NCI-H187 treated with DMSO at 0.1 percent for 48 hours (cell line): ENCODE measurements at places on chromosomes 3 and 15.

GRCh38 chr3:150307311-150308036 is 100.6 kb upstream of the TSC22D2 start:
- no peak for DNase-seq

DNA sequence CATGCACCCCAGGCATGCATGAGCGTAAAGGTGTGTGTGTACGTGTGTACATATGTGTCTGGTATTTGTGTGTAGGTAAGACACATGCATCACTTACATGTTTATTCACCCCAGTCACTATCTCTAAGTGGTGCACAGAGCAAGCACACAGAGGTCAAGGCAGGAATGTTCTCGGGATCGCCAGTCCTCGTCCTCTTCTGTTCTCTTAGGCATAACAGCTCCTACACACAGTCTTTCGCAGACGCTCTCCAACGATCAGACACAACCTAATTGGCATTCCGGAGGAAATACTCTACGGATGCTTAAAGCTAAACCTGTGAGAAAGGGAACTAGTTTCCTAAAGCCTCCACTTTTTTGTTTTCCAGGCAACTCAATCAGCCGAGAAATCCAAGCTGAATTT is 95.9 kb downstream of the ADAMTS17 start:
- no peak for DNase-seq

DNA sequence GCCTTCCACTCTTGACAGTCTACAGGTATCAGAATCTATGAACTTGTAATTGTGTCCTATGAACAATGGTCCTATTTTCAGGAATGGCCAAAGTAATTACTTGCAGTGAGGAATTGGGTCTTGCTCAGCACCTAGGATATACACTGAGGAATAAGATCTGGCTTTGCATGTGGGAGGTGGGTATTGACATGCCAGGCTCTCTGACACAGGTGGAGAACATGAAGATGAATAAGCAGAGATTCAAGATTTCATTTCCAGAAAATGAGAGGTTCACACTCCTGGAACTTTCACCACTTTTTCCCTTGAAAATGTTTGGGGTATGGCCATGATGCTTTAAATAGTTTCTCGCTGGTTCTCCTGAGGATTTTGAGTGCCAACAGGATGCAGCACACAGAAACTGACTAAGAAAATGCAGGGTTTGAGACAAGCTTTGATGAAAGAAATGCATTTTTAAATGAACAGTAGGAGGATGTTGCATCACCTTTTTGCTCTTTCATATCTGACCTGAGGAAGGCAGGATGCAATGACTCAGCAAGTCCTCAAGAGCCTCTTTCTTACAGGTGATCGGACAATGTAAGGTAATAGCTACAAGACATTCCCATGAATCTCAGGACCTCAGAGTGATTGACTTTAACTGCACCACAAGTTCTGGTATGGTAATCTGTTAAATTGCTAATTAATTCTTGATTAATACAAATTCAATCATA is 3.7 kb downstream of the HRG start:
- DNase-seq = no peak

GRCh38 chr3:18290157-18290556 is 135.0 kb downstream of the SATB1 start:
- no peak for DNase-seq

- no peak for DNase-seq
These were observed 29.1 kb downstream of the RUVBL1 start for GRCh38 chr3:128094295-128095151.

DNA sequence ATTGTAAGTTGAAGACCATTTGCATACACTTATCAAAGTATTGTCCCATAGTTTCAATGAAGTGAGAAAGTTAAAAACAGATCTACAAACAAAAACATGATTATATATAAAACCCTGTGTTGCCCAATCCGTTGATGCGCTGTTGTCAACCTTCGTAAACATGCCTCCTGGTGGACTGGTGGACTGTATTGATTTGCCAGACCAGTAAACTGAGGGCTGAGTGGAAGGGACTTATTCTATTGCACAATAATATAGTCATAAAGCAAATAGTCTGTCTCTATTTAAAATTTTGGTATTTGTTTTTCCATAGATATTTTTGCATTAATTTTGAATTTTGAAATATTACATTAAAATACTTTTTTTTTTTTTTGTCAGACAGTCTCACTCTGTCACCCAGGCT is 102.5 kb downstream of the GAP43 start:
- DNase-seq = no peak

DNA sequence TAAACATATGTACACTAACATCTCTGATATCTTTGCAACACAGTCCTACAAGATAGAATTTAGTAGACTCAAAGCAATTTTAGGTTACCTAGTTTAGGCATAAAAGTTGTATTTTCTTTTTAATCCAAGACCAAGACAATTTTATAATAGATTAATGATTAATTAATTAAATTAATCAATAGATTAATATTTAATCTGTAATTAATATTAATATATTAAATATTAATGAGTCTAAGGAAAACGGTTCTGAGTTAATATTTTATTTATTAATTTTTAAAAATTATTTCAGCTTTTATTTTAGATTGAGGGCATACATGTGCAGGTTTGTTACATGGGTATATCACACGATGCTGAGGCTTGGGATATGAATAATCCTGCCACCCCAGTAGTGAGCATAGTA is 49.0 kb downstream of the EHHADH start:
- no peak for DNase-seq

- DNase-seq = no peak
These were observed 58.0 kb downstream of the PLD1 start for GRCh38 chr3:171752329-171752728.

- DNase-seq = no peak
These were observed 3.5 kb downstream of the SEMA5B start for GRCh38 chr3:123024056-123024455.

DNA sequence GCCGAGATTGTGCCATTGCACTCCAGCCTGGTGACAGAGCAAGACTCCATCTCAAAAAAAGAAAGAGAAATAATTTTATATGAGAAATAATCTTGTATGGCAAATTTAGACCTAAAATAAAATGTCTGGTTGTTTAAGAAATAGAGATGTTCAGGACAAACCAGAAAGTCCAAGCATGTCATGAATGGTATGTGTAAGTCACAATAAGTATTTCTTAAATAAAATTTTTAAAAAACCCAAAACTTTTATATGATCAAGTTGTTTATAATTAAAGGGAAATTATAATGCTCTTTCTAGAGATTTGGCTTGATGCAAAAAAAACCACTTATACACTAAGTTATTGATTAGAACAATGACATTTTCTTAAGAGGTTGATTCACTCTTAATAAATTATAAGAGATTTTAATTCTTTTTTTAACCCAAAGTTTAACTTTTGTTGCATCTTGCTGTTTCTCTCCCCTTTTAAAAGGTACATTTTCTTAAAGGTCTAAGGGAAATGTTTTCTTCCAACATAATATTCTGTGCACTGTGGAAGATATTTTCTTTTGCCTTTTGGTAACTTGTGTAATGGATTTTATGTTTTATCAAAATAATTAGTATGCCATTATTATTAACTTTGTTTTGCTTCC is 105.7 kb downstream of the RTP4 start:
- no peak for DNase-seq

- no peak for DNase-seq
These were observed 79.0 kb upstream of the DCLK3 start for GRCh38 chr3:36843065-36844051.

DNA sequence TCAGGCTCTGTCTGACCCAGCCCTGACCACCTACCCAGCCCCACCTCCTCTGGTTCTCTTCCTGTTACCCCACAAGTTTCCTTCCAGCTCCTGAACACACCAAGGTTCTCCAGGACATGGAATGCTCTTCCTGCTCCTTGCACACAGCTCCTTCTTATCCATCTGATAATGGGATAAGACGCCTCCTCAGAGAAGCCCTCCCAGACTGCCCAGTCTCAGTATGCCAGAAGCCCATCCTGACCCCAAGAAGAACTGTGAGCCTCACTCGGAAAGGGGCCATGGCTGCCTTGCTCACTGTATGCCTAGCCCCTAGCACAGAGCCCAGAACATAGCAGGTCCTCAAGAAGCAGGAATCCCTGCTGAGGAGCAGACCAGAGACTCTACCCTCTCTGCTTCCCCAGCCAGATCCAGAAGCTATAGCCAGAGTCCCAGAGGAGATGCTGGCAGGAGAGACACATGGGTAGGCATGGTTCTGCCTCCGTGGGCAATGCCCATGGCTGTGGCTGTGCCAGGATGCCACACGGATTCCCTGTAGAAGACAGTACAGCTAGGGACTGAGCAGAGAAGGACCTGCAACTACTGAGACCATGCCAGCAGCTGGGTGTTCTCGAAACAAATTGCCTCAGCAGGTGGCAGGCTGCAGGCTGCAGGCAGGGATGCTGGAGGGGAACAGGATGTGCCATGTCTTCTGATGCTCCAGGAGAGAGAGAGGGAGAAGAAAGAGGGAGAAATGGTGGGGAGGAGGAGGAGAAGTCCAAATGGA is 74.0 kb upstream of the LINGO1 start:
- no peak for DNase-seq

DNA sequence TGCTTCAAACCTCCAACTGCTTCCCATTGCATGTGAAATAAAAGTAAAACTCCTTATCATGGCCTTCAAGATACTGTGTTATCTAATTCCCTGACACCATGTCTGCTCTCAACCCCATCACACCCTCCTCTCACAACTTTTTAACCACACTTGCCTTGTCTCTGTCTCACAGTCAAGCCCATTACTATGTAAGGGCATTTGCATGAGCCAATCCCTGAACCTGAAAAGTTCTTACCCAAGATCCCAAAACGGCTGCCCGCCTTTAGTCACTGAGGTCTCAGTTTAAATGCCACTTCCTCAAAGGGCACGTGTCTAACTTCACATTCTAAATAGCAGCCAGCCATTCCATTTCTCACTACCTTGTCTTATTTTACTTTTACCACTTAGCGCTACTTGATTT is 83.1 kb downstream of the SST start:
- no peak for DNase-seq

DNA sequence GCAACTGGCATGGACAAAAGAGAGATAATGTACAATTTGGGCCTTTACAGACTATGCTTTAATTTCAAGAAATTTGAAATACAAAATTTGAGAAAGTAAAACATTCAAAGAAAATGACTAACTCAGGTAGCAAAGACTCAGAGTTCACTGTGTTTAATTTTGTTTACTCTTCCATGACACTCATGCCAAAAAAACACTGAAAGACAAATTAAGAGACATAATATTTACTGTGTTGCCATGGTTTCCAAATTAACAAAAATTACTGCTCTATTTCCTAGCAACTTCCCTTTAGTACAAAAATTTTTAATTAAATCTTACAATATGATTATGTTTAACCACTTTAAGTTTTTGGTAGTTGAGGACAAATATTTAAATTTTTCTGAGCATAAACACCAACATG is 29.6 kb downstream of the LRRFIP2 start:
- no peak for DNase-seq

- no peak for DNase-seq
These were observed 66.3 kb upstream of the SLC25A26 start for GRCh38 chr3:66154444-66154861.

DNA sequence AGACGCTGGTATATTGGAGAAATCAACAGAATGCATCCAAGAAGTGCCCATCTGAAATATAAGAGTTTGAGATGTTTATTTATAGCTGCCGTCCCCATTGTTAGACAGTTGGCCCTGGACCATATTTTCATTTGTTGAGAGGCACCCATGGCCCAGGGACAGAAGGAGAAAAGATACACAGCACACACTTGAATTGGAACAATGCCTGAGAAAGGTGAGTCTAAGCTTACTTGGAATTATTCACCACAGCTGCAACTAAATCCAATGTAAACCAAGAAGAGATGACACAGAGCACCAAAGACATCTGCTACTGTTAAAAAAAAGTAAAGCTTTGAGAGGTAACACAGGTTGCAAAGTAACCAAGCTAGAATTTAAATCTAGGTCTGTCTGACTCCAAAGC is 525.5 kb upstream of the NAALADL2 start:
- DNase-seq = no peak

DNA sequence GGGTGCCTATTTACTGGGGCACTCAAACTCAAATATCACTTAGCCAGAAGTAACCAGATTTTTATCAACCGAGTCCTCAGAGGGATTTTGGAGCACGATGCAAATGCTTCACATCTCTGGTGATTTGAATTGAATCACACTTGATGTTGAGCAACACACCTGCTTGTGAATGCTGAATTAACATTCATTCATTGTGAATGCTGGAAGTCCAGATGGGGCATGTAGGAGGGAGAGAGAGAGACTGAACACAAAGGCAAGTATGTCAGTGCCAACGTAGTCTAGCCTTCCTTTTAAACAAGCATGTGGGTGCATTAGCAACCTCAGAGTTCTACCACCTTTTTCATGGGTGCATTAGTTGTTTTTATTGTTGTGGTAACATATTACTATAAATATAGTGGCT is 156.2 kb downstream of the ADAMTSL3 start:
- no peak for DNase-seq

- no peak for DNase-seq
These were observed 54.6 kb downstream of the ATP2B2 start for GRCh38 chr3:10450494-10451440.

GRCh38 chr3:40267937-40268724 is 41.4 kb upstream of the EIF1B start:
- DNase-seq = no peak

DNA sequence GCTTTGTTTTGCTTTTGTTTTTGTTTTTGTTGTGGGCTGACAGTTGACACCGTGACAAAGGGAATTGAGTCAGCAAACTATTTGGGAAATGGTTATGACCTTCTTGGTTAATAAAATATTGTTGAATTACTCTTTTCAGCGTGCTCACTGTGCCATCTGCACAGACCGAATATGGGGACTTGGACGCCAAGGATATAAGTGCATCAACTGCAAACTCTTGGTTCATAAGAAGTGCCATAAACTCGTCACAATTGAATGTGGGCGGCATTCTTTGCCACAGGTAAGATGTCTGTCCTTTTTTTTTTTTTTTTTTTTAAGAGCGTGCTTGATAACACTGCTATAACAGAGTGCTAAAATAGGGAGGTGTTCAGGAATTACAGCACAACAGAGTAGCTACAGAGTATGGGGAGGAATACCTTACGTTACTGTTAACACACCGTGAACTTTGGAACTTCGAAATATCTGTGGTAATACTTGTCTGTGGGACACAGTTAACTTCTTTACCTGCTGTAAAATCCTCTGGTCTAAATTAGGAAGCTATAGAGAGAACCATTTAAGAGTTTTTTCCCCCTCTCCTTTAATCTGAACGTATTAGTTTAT is 48.2 kb downstream of the PRKCI start:
- DNase-seq = no peak
